ENCODE measurements at places on chromosomes 5 and 9. TPM values are rescaled to one million over a fixed set of nuclear protein-coding genes. Genes with fewer than 3 reads are reported as not detected.

The CAMK2A gene
- 2.7 TPM for total RNA-seq

The GADD45G gene
- 9.9 TPM for total RNA-seq

The PRDM9 gene
- not detected for total RNA-seq

The SPACA9 gene
- total RNA-seq: 21.2 TPM
